ENCODE measurements at places on chromosomes 7 and 10. TPM values are rescaled to one million over a fixed set of nuclear protein-coding genes. Genes with fewer than 3 reads are reported as not detected.

GRCh38 chr7:135747366-135747765, 1.2 kb downstream of the FAM180A start:
- H3K27ac ChIP-seq: no peak overlapping the region
- no peaks in the 10 kb centered on the region for H3K27me3 ChIP-seq
- H3K36me3 ChIP-seq: no peaks in the 10 kb centered on the region
- no peak overlapping the region for H3K4me3 ChIP-seq
- no peaks in the 10 kb centered on the region for H3K4me1 ChIP-seq

- H3K4me1 ChIP-seq: no peaks in the 10 kb centered on the region
- no peaks in the 10 kb centered on the region for H3K36me3 ChIP-seq
- DNase-seq: no peak
- H3K4me3 ChIP-seq: no peak overlapping the region
These were observed 49.4 kb downstream of the DNAJC1 start for GRCh38 chr10:21954132-21954531.

Gene ZNF488
- not detected for total RNA-seq

Gene VSIR
- 134 TPM for total RNA-seq

DNA sequence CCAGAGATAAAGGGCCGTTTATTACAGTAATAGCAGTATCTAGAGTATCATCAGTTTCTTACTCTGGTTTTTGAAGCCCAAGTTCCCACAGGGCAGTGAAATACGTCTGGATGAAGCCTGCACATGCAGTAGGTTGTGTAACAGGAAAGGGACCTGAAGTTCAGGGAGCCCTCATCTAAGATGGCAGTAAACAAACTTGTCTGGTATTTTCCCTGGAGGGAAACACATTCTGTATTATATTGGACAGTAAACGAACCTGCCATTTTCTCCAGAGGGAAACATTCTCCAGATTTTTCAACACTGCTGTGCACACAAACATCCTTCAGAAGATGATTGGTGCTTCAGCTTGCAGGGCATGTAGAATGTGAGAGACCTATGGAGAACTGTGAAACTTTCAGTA, 189.9 kb downstream of the TFEC start:
- H3K36me3 ChIP-seq: no peaks in the 10 kb centered on the region
- no peaks in the 10 kb centered on the region for H3K4me1 ChIP-seq
- no peak overlapping the region for H3K27ac ChIP-seq
- H3K27me3 ChIP-seq: no peaks in the 10 kb centered on the region

GRCh38 chr10:20105236-20105635, 289.0 kb downstream of the PLXDC2 start:
- no peaks in the 10 kb centered on the region for H3K4me1 ChIP-seq
- no peak overlapping the region for H3K4me3 ChIP-seq
- H3K27ac ChIP-seq: no peak overlapping the region
- DNase-seq: no peak
- no peaks in the 10 kb centered on the region for H3K27me3 ChIP-seq
